ENCODE measurements at places on chromosomes 2 and 18.

GRCh38 chr2:120562218-120563005 is 173.3 kb upstream of the GLI2 start:
- DNase-seq = no peak

DNA sequence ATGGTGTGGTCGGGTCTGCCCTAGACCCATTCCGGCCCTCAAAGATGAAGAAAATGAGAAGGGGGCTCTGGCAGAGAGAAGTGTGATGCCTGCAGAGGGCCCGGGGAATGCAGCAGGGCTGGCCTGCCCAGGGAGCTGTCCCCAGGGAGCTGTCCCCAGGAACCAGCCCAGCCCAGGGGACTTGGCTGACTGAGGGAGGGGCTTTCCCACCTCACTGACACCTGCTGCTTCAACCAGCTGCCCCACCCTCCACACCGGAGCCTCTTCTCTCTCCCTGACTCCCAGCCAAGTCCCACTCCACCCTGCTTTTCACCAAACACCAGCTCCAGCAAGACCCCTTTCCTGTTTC is 111.2 kb downstream of the STPG4 start:
- DNase-seq = no peak

DNA sequence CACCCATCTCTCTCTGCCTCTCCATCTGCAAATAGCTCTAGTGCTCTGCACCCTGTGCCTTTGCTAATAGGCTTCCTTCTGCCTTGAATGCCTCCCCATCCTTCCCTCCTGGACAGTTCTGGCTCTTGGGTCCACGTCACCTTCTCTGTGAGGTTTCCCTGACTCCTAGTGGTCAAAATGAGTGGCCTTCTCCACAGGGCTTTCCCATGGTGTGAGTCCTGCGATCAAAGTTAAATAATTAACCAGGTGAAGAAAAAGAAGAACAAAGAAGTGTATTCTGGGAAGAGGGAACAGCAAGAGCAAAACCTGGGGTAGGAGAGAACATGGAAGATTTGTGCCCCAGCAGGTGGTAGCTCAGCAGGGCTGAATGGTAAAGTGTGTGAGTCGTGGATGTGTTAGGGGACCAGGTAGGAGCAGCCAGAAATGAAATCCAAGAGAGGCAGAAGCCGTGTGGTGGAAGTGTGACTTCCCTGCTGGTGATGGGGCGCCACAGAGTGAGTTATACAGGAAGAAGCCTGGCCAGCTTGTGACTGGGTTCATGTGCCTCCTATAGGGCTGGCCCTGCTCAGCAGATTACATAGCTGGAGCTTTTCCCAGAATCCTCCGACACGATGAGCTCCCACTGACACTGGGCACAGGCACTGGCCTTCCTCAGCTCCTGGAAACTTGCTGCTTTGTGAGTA is 93.8 kb upstream of the LDAH start:
- no peak for DNase-seq

GRCh38 chr2:207760453-207760852 is 9.3 kb downstream of the FZD5 start:
- no peak for DNase-seq

GRCh38 chr2:31402388-31402787 is 12.2 kb downstream of the XDH start:
- no peak for DNase-seq

DNA sequence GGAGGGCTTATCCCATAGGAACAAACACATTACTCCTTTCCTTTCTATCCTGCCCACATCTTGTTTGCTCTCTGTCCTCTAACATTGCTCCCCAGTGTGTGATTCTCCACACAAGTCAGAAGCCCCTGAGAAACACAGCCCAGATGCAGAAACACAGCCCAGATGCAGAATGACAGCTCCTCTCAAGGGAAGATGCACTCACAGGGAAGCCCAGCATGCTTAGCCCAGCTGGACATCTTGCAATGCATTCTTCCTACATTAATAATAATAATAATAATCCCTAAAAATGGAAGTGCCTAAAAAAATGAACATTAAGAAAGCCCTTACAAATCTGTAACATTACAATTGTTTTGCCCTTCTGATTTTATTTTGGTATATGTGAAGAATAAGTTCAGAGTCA is 172.1 kb downstream of the CBLN2 start:
- DNase-seq = no peak

DNA sequence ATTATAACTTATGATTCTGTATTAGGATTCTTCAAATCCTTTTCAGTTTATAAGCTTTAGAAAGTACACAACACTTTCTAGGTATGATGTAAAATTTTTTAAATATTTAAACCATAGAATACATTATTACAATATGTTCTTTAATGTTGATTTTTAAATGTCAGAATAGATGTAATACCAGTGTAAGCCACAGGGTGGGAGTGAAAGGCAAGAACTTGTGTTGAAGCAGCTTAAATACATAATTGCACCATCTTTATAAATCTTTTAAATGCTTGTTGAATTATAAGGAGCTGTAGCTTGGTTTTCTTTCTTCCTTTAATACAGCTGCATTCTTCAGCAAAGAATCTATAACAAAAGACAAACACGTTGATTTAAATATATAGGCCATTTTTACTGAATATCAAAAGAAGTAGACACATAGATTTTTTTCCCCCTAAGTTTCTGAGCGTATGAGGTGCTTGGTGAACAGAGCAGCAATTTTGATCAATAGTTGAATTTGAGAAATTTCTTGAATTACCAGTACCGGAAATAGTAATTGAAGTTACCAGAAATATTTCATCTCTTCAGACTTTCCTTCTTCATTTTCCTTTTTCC is 63.0 kb downstream of the TANK start:
- DNase-seq = no peak

DNA sequence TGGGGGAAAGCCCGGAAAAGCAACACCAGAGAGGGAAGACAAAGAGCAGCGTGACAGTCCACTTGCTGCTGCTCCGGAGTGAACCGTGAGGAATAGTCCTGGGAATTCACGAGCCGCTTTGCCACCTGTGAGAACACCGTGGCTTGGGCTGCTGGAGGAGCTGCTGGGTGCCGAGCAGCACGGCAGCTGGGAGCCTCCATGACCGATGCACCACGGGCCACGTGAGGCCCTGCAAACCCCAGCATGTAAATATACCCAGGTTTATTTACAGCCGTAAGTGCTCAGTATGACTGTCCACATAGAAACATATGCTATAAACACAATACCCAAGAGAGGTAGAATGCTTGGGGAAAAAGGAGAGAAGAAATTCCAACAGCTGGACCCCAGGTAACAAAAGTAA is 65.1 kb downstream of the SMIM21 start:
- no peak for DNase-seq

DNA sequence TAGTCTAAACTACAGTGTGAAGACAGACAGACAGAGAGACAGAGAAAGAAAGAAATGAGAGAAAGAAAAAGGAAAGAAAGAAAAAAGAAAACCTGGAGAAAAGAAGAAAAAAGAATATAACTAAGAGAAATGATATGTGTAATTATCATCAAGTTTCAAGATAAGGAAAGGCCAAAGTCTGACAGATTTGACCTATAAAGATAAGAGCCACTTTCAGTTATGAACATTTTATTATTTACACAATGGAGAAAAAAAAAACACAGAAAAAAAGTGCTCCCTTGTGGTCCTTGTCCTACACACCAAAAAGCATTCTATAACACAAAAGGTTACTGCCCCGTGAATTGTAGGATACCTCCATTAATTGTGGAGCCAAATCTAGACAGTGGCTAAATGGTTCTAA is 937.2 kb upstream of the DDX18 start:
- no peak for DNase-seq

GRCh38 chr2:23418056-23418455 is 33.1 kb downstream of the KLHL29 start:
- no peak for DNase-seq

- DNase-seq = no peak
Measured at GRCh38 chr2:240825476-240825875, 5.5 kb upstream of the KIF1A start.

GRCh38 chr2:142347751-142348150 is 216.9 kb upstream of the LRP1B start:
- no peak for DNase-seq

DNA sequence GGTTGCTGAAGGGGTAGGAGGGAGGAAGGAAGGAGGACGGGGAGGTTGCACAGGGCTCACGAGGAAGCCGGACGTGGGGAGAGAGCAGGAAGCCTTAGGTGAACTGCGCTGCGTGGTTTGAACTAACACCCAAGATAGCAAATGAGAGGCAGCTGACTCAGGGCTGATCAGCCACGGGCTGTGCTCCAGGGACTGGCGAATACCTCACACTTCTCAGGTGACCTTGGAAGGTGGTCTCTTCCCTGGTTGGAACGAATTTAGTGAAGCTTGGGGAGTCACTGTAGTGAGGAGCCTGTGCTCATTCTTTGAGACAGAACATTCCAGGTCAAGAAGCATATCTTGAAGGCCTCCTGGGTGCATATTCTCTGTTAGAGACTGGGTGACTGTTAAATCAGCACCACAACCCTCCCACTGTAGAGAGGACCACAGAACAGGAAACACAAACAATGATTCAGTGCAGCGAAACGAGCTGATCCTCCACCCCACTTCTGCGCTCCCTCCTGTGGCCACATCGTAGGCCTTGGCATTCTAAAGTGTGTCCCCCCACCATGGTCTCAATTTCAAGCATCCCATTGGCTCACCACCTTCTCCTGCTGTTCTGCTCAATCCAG is 33.8 kb downstream of the TOGARAM2 start:
- DNase-seq = peak; percentile 50

DNA sequence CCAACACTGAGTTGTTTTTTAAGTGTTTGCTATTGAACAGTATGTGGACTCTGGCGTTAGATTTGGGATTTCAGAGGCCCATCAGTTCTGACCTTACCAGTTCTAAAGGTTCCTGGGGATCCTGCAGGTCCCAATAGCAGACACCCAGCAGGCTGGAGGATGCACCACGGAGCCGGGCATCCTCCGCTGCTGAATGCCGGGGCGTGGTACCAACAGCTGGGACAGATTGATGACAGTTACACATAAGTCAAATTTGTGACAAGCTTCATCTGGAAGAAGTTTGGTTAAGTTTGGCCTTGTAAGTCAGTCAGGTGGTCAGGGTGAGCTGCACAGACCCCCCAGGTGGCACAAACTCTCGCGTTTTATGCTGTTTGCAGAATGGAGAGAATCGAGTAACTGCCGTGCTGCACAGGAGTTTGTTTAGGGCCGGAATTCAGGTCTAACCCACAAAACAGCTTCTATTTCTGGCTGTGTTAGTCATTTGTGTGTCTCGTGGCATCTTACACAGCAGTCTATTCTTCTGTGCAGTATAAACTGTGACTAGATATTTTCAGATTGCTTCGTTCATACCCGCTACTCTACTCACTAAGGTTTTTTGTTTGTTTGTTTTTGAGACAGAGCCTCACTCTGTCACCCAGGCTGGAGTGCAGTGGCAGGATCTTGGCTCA is 19.2 kb downstream of the CTDP1 start:
- no peak for DNase-seq

- no peak for DNase-seq
Measured at GRCh38 chr18:50686409-50686808, 126.5 kb downstream of the MAPK4 start.

DNA sequence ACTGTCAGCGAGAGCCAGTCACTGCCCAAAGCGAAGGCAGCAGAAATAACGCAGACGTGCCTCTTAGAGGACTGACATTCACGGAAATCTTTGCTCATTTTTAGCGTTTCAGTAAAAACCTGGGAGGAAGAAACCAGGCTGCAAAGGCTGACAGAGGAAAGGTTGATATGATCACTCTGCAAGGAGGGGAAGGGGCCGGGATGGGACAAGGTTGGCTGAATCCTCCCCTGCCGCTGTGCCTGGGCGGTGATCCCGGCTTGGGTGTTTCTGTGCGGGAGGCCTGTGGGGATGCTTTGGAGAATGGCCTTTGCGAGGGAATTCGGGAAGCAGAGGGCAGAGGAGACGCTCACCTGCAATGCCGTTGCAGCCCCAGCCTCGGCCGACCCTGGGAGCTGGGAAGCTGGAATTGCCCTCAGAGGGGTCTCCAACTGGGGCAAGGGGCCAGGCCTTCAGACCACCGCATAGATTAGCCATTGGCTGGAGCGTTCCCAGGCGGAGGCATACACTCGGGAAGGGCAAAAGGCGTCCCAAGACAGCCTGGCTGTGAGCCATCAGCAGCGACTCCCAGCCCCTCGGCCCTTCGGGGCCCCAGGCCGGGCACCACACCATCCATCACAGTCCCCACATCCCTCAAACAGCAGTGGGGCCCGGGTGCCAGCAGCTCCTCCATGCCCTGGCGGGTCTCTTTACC is 111.7 kb upstream of the GPC1 start:
- DNase-seq = no peak

GRCh38 chr2:191369034-191369433 is 123.8 kb downstream of the MYO1B start:
- DNase-seq = no peak

DNA sequence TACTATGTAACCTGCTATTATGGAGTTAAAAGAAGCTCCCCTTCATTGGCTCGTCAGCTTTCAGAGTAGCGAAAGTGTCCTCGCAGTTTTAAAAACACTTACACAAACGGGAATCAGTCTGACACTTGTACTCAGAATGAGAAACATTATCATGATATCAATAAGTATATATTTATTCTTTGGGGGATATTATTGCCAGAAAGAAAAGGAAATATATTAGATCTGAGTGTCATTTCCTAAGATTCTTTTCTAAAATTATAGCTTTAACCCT is 584.5 kb downstream of the ZEB2 start:
- DNase-seq = no peak

DNA sequence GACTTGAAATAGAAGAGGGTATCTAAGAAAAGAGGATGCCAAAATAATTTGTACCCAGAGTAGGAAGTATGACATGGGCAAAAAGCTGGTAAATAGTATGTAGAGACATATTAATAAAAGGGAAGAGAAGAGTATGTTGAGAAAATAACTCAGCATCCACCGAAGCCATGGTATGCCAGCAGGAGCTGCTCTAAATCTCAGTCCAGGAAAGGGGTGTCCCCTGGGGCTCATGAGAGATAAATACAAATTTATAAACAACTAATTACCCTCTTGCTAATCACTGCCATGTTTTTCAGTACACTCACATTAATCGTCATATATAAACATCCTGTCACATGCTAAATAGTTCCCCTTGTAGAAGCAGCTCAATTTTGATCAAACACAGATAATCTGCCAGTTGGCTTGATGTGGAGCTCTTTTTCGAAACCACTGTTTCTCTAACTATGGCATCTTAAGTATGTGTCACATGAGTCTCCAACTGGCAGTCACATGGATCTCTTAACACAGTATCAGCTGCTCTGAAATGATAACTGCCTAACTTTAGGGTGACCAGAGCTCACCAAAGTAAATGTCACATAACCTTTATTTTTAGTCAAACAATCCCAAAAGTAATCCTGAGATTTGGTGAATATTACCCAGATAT is 31.9 kb downstream of the EXOC6B start:
- DNase-seq = no peak
